NCI-H2081 (cell line): ENCODE measurements at places on chromosomes 3 and 15.

GRCh38 chr15:61762676-61763075 is 297.6 kb downstream of the VPS13C start:
- DNase-seq, result no peak

GRCh38 chr15:88142121-88142520 is 114.4 kb downstream of the NTRK3 start:
- DNase-seq, result no peak

DNA sequence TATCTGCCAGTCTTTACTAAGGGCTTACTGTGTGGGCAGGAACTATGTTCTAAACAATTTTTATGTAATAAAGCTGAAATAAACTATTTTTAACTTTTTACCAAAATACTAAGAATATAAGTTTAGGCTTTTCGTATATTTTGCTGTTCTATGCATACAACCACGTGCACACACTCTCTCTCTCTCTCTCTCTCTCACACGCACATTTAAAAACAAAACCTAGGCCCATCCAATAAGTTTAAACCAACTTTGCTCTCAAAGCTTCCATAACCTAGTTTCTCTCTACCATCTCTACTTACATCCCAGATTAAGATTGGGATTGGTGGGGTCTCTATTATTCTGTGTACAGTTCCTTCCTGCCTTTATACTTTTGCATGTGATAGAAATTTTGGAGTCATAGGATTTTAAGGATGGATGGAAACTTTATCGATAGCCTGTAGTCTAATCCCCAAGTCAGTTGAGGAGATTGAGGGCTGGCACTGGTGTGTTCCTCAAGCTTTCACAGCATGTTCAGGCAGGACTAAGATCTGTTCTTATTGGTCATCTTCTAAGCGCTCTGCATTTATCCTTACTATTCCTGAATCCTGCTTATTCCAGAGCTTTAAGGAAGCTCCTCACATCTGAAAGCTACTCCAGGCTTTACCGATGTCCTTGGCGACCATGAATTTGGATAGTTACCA is 1.8 kb downstream of the GPR171 start:
- DNase-seq, result no peak

GRCh38 chr3:13016083-13016720 is 57.0 kb downstream of the IQSEC1 start:
- DNase-seq, result no peak

DNA sequence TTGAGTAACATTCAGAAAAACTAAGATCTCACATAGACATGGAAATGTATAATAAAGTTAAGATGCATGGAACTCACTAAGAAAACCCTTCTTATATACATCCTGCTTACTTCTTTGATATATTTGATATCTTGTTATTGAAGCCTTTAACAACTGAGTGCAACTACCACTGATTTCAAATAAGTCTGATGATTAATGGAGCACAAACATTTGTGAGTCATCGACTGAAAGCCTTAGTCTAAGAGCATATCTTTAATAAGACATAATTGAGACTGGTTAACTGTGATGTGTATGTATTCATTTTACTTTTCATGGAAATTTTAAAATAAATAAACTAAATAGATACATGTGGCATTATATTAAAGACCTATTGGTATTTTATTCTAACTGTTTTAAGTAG is 740.5 kb downstream of the EPHA3 start:
- DNase-seq, result no peak

DNA sequence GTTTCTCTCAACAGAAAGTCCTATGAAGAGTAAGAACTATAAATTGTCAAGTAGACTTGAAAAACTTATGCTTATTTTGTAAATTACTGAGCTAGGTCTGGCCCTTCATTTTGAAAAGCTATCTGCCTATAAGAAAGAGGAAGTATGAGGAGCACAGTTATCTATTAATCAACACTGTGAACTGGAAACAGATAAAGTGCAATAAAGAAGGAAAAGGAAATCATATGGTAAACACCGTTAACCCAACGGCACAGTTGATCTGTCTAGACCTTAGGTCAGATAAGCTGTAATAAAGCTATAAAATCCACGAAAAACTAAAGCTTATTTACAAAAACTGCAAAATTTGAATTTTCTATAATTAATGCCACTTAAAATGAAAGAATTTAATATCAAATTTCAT is 242.5 kb downstream of the ZBTB20 start:
- DNase-seq, result no peak

DNA sequence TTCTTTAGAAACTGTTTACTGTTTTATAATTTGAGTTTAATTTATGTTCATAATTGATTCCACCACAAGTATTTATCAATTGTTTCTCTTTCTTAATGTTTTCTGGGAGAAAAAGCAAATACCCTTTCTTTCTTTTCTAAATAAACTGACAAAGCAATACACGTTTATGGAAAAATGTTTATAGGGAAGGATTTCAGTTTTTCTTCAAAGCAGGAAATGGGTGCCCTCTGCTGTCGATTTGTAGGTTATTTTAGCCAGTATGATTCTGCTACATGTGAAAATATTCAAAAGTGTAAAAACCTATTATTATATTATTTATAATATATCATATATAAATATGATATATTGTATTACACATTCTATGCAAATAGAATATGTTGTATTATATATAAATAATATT is 921.0 kb upstream of the ROBO1 start:
- peak; percentile 28 for DNase-seq

DNA sequence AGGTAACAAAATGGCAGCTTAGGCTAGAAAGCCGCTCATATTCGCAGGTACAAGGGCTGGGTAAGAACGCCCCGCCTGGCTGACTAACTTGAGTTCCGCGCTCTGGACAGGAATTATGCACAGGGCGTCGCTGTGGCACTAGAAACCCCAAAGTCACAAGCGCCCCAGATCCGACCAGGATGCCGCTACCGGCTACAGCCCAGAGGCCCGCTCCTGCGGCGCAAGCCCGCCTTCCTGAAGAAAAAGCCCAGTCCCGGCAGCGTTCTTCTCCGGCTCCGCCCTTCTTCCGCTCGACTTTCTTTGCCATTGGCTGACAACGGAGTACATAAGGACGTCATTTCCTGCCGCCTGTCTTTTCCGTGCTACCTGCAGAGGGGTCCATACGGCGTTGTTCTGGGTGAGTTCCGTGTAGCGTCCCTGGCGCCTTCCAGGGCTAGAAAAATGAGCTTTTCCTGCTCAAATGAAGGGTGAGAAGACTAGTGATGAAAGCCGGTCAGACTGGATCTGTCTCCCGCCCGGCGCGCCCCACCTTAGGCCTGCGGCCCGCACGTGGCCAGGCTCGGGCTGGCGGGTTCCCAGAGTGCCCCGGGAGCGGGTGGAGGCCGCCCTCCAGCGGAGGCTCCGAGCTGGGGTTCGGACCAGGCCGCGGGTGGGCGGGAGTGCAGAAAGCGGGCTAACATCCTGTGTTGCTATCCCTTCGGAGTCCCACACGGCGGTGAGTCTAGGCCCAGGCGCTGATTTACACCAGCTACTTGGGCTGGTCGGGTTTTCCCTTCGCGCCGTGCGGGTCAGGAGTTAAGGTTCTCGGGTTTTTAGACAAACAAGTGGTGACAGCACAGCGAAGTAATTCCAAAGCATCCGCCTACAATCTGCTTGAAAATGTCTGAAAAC is at the start of gene RPSA:
TSS of gene RPSA (plus strand) at position 353 of the 891 bp plus-strand sequence. CDS start 934 bp downstream, outside the sequence.
- peak; percentile 98 for DNase-seq

GRCh38 chr3:44522494-44522933 is 32.5 kb upstream of the ZKSCAN7 start:
- DNase-seq, result no peak

GRCh38 chr15:55260562-55261131 is 29.0 kb downstream of the RAB27A start:
- DNase-seq, result no peak

DNA sequence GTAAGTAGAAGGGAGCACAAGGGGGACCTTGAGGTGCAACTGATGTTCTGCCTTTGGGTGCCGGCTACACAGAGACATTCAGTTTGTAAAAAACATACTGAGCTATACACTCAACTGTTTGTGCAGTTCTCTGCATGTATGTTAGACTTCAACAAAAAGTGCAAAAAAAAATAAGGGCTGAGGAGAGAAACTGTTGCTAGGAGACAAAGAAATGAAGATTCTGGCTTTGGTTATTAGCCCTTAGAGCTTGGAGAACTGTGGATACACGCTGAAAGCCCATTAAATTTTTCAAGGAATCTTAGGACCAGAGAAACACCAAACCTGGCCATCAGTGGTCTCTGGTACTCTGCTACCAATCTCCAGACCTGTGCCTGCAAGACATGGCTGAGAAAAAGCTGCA is 207.6 kb upstream of the NSMCE3 start:
- DNase-seq, result no peak

DNA sequence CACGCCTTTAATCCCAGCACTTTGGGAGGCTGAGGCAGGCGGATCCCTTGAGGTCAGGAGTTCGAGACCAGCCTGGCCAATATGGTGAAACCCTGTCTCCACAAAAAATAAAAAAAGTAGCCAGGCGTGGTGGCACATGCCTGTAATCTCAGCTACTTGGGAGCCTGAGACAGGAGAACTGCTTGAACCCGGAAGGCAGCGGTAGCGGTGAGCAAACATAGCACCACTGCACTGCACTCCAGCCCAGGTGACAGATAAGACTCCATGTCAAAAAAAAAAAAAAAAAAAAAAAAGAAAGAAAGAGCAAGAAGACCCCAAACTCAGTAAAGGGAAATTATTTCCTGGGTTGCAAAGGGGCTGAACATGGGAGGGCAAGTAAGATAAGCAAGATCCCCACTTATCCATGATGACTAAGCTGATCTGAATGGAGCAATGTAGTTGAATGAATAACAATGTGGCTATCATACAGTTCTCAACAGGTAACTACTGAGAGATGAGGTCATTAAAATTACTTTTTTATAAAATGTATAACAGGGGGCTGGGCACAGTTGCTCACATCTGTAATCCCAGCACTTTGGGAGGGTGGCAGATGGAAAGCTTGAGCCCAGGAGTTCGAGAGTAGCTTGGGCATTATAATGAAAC is 46.0 kb downstream of the RBM15B start:
- DNase-seq, result no peak

DNA sequence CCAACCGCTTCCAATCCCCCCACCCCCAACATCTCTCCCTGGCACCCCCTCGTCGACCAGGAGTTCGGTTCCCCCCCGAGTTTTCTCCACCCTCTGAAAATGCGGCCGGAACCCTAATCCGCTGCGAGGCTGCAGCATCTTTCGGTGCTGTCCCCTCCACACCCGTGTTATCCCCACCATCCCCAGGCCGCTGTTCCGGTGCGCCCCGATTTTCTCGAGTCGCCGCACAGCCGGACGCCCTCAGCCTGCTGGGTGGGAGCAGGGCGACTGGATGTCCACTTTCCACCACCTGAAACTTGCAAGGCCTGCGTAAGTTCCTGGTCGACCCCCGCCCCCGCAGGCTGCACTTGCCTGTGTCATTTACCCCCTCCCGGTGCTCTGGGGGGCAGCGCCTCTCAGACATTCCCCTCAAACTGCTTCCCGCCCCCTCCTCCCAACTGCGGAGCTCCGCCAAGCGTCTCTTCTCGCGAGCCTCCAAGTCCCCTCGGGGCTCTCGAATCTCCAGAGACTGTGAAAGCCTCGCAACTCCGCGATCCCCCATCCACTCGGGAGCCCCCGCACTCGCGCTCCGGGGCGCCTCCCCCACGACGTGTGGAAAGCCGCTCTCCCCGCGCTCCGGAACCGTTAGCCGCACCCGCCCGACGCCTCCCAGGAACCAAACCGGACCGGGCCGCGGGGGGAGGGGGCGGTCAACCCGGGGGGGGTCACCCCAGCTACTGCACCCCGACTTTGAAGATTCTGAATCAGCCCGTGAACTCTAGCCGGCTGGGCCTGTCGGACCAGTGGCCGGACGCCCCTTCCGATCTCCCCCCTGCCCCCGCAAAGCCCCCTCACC is 566 bp downstream of the ETV5 start:
- peak; percentile 12 for DNase-seq

- DNase-seq, result peak; percentile 80
Measured at GRCh38 chr3:24793896-24794295, 299.2 kb upstream of the THRB start.

DNA sequence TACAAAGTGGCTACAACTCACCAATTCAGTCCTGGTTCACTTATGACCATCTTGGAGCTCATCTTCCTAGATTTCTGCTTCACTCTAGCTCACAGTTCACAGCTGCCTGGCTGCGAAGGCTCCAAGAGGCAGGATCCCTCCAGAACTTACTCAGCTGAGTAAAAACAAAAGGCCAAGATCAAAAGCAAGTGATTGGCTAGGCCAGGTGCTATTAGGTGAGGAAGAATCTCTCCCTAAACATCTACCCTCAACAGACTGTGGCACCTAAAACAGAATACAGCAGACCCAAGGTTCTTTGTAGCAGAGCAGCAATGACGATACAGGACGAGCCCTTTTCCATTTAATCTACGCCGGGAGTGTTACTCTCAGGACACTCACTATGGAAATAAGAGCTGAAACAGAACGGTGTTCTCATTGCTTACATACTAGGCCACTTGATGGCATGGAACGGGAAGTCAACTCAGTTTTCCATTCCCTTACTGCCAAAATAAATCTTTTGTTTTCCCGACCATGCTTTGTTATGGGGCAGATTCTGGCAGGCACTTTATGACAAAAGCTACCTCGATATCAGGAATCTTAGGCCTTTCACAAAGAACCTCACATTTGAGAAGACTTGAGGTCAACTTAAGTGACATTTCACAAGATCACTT is 901 bp downstream of the ICE2 start:
- peak; percentile 38 for DNase-seq
